NCI-H2171 treated with DMSO at 0.1 percent for 48 hours (cell line): ENCODE measurements at places on chromosomes 7 and 10.

- DNase-seq, result no peak
Observed at GRCh38 chr10:96960872-96961271, 128.8 kb downstream of the LCOR start.

GRCh38 chr7:132750530-132751217, 174.4 kb upstream of the PLXNA4 start:
- no peak for DNase-seq

DNA sequence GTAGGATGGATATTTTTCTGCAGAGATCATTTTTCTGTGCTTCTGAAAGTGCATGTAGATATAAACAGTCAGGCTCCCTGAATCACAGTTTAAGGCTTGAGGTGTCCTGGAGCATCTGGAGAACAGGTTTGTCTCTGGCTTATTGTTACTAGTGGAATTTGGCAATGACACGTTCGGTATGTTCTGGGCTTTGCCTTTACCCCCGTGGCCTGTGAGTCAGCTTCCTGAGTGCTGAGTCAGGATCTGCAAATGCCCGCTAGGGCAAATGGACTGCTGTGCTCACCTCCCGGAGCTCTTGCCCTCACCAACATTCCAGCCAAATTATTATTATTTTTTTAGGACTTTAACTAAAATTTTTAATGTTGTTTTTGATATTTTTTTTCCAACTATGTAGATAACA, 192.5 kb upstream of the PRSS1 start:
- DNase-seq, result no peak

- DNase-seq, result peak; percentile 8
Observed at GRCh38 chr7:55180963-55181542, 162.2 kb downstream of the EGFR start.

GRCh38 chr7:118626739-118627138, 402.2 kb downstream of the ANKRD7 start:
- no peak for DNase-seq

DNA sequence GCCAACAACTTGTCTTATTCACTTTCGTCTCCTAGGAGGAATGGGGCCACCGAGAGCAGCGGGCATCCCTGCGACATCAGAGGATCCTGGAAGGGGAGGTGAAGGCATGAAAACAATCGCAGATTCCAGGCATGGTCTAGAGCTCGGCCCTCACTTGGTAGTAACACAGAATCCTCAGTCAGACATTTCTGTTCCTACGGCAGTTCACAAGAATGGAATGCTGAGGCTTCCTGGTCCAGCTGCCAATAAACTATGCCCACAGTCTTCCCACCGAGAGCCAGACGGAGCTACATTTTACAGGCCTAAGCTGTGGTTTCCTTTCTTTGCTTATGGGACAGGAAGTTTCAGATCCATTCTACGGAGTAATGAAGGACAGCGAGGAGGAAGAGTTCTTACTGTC, 75.8 kb downstream of the OR13A1 start:
- DNase-seq, result no peak

DNA sequence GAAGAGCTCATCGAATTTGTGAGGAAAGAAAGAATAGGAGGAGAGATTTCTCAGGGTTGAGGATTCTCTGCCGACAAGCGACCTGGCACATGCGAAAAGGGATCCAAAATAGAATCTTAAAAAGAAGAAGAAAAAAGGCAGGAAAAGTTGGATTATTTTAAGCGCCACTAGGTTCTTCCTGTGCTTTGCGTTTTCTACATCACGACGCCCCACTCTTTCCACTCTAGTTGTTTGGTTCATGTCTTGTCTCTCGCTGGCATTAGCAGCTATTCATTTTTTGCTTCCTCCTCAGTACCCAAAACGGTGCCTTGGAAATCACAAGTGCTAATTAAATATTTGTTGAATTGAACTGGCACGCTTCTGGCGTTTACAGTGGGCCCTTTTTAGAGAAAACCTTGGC, 674 bp upstream of the FRA10AC1 start:
- DNase-seq, result peak; percentile 23

GRCh38 chr10:113158183-113158582, 208.1 kb downstream of the TCF7L2 start:
- no peak for DNase-seq

DNA sequence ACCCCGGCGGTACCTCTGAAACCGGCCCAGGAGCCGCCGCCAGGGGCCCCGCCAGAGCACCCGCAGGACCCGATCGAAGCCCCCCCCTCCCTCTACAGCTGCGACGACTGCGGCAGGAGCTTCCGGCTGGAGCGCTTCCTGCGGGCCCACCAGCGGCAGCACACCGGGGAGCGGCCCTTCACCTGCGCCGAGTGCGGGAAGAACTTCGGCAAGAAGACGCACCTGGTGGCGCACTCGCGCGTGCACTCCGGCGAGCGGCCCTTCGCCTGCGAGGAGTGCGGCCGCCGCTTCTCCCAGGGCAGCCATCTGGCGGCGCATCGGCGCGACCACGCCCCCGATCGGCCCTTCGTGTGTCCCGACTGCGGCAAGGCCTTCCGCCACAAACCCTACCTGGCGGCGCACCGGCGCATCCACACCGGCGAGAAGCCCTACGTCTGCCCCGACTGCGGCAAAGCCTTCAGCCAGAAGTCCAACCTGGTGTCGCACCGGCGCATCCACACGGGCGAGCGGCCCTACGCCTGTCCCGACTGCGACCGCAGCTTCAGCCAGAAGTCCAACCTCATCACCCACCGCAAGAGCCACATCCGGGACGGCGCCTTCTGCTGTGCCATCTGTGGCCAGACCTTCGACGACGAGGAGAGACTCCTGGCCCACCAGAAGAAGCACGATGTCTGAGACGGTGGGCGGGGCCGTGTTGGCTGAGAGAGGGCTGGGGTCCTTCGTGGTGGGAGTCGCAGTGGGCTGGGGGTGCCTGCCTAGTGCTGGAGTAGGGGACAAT, 3.8 kb downstream of the REPIN1 start:
- no peak for DNase-seq

DNA sequence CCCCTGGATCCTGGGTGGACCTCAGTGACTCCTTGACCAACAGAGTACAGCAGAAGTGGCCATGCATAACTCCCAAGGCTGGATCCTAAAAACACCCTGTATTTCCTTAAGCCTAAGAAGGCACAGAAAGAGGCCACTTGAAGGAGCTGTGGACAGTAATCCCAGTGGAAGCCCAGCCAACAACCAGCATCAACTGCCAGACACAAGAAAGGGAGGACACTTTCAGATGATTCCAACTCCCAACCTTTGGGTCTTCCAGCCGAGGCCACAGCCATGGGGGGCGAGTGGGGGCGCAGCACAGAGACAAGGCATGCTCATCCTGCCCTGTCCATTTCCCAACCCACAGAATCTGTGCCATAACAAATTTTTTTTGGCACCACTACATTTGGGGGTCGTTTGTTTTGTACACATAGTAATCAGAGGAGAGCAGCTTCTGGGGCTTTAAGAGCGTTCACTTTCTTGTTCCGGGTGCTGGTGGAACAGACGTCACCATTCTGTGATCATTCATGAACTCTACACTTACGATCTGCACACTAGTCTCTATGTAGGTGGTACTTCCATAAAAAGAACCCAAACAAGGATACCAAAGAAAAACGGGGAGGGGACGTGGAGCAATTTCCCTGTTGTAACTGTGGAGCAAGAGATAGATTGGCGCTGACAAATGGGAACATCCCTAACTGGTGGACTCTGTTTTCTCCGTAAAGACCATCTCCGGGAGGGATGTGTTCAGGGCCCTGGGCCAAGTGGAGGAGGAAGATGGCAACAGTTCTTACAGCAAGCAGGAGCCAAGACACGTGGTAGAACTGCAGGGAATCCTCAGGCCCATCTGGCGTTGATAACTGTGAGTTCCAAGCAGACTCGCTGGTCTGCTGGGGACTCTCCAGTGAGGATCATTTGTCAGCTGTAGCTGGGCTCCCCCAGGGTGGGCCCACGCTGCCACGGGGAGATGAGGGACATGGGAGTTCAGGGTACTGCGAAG, 6.0 kb upstream of the SLC29A3 start:
- peak; percentile 79 for DNase-seq

DNA sequence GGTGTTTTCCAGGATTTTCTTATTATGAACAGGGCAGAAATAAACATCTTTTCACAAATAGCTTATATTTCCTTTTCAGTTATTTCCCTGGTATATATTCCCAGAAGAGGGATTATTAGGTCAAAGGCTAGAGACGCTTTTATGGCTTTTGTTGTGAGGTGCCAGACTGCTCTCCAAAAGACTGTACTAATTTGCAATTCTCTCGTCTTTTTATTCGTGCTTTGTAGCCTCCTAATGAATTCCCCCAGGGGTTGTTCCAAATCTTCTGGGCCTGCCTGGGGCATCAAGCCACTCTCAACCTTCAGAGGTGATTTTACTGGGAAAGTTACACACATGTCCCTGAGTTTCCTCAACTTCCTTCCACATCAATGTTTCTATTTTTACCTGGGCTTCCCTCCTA, 34.0 kb upstream of the R3HCC1L start:
- no peak for DNase-seq

DNA sequence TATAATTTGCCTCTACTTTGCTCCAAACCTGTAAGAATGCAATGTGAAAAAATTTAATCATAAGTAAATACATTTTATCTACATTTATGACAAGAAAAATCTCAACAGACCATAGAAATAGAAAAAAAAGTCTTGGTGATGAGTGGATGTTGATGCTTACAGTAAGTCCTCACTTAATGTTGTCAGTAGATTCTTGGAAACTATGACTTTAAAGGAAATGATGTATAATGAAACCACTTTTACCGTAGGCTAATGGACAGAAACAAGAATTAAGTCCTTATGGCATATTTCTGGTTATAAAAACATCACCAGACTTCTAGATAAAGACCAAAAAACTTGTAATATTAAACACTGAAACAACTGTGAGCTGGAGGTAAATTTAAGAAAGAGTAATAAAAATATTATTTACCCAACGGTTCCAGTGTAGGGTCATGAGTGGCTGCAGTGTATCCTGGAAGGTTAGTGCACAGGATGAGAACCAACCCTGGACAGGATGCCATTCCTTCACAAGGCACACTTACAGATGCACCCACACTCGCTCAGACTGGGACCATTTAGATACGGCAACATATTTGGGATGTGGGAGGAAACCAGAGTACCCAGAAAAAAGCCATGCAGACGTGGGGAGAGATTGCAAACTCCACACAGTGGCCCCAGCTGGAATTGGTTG, 76.3 kb downstream of the GLCCI1 start:
- no peak for DNase-seq

GRCh38 chr10:1187855-1188557, 131.8 kb downstream of the WDR37 start:
- DNase-seq, result no peak

GRCh38 chr7:77549106-77549870, 12.2 kb downstream of the PTPN12 start:
- DNase-seq, result no peak

DNA sequence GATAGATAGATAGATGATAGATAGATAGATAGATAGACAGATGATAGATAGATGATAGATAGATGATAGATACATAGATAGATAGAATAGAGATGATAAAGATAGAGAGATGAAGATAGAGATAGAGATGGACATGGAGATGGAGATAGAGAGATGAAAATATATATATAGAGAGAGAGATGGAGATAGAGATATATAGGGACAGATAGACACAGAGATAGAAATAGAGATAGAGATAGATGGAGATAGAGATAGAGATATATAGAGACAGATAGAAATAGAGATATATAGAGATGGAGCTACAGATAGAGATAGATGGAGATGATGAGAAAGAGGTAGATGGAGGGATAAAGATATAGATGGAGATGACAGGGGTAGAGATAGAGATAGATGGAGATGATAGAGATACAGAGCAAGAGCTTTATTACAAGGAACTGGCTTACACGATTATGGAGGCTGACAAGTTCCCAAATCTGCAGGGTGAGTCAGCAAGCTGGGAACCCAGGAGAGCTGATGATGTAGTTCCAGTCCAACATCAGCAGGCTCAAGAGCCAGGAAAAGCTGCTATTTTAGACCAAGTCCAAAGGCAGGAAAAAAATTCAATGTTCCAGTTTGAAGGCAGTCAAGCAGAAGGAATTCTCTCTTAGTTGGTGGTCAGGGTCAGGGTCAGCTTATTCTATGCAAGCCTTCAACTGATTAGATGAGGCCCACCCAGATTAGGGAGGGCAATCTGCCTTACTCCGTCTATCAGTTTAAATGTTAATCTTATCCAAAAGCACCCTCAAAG, 37.1 kb downstream of the CAV1 start:
- no peak for DNase-seq

- peak; percentile 50 for DNase-seq
Observed at GRCh38 chr7:121385800-121386179, 10.3 kb downstream of the FAM3C start.

- DNase-seq, result peak; percentile 65
Observed at GRCh38 chr7:95730493-95731280, 41.7 kb upstream of the DYNC1I1 start.

GRCh38 chr10:127881262-127881661, 11.5 kb downstream of the CLRN3 start:
- DNase-seq, result no peak

DNA sequence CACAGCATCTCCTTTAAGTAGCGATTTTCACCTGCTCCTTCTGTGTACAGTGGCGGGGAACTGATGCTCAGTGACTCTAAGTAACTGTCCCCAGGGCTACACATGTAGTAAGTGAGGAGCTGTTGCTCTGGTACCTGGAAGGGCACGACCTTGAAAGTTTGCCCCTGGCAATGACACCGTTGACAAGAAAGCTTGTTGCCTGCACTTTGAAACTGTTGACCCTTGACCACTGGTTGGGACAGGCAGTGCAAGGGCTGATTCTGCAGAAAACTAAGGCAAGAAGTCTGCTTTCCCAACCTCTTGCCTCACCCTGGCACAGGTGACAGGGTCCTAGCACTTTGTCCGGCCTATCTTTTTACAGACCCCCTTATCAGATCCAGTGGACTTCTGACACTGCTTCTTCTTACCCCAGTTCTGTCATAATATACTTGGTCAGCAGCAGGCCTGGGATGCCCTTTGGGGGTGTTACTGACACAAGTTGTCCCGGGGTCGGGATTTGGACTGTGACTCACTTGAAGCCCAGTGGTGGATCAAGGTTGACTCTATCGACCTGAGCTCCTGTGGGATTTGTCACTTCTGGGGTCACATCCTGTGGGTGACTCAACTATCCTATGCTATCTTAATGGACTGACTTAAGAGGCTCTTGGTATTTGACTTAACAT, 5.8 kb downstream of the ACSL5 start:
- no peak for DNase-seq

DNA sequence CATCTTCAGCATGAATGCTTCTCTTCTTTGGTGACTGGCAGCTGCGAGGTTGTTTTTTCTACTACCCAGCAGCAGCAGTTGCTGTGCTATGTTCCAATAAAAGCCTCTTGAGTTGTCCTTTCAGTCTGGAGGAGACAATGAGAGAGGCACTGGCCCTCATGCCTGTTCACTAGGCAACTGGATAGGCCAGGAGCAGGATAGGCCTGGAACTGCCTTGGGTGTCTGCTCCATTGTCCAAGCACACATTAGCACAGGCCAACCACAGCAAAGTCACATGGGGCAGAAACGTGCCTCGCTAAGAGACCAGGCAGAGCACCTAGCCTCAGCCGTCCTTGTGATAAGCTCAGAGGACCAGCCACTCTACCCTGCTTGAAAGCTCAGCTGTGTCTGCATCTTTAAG, 76.9 kb upstream of the PDCD4 start:
- peak; percentile 43 for DNase-seq

- no peak for DNase-seq
Observed at GRCh38 chr7:18461785-18462467, 33.6 kb upstream of the HDAC9 start.
